Osteocyte (in vitro differentiated cells): ENCODE measurements at places on chromosomes 7 and 10.

DNA sequence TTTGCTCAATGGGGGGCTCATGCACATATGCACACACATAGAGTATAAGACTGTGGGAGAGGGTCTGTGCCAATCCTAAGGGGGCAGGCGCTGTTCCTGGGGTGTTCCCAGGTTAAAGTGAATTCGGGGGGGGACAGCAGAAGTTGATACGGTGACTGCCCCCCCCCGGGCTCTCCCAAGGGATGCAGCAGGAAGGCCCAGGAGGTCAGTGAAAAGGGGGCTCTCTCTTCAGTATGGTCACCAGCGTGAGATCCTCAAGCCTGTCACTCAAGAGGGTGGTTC, 32.4 kb downstream of the SPDYE6 start:
- DNase-seq = peak; percentile 71

DNA sequence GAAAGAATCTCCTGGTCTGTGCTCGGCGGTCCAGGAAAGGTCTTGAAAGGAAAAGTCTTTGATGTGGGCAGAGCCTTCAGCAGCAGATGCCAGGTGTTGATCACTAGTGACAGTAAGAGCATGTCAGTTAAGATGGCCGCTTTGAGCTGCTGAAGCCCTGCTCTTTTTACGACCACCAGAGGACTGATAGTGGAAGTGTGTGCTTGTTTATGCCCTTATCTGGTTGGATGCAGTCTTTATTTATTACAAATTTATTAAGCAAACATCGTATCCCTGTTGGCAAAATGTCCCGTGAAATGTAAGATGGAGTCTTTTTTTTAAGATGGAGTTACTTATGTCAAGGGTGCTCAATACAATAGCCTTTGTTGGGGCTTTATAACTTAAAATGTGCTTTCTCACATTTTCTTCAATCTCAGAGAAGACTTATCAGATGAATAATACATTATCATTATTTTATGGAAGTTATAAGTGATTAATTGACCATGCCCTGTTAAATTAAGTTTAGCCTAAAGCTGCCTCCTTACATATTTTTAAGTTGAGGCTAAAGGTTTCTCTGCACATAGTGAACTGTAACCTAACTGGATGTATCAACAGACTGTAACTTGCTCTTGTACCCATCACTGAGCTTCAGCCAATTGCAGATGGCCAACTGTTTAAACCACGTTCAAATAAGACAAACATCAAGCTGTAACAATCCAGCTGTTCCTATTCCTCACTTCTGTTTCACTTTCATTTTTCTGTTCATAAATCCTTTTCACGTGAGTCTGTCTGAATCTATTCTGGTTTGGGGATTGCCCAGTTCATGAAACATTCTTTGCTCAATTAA, 97.4 kb upstream of the PIK3CG start:
- DNase-seq = no peak

DNA sequence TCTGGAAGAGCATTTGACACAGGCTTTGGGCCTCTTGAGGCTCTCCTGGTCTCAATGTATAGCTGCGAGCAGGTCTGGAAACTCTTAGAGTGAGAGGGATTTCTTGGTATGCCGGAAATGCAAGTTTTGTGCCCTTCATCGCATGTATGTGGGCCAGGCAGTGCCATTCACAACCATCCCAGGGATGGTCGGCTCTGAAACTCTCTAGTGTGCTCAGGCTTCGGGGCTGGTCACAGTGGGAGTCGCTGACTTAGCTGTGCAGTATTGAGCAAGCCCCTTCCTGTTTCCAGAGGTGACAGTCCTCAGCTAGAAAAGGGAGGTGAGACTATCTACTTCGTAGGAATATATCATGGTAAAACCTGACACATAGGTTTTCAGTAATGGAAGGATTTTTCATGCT, 2.0 kb upstream of the AOAH start:
- DNase-seq = no peak

GRCh38 chr10:60846173-60846572, 67.9 kb downstream of the CDK1 start:
- no peak for DNase-seq

GRCh38 chr7:98557538-98558031, 59.5 kb upstream of the NPTX2 start:
- DNase-seq = no peak

- no peak for DNase-seq
These were observed 829.0 kb downstream of the TNS3 start for GRCh38 chr7:46752881-46753366.
